Ammon's horn (tissue), 1 donor: ENCODE measurements at places on chromosomes 6 and 20.

- DNase-seq = no peak
These were observed 189.6 kb downstream of the MAFB start for GRCh38 chr20:40499391-40499790.

DNA sequence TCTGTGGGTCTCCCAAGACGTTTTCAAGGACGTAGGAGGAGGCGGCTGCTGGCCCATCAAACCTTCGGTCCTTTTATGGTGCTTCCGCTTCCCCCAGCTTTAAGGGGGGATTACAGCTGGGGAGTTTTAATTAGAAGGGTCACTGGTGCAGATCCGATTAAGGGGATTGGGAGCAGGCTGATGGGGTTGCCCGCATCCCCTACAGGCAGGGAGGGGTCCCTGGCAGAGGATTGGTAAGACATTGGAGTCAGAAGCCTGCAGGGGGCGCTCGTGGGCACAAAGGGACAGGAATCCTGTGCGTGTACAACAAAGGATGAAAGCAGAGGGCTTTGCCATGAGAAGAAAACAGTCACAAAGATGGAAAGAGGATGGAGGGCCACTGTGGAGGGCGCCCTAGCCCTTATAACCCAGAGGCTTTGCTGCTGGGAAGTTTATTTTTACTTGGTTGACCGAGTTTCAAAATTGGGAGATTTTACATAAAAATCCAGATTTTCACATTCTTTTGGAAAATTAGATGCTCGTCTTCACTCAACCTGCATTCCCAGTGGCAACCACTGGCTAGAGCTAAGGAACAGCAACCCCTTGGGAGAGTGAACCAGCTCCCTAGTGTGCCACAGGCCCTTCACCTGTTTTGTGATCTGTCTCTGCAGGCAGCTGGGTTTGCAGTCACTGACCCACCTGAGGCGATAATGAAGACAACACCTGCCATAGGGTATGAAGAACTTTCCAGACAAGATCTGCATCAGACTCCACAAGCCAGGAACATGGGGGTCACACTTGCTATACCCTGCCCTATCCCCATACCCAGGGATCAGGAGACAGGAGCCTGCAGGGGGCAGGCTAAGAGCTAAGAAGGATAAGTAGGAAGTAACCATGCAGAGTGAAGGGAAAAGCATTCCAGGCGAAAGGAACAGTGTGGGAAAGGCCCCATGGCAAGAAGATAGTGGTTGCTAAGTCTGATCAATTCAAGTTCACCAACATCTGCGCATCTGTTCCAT is 97.7 kb downstream of the KCNB1 start:
- DNase-seq = peak; percentile 60

DNA sequence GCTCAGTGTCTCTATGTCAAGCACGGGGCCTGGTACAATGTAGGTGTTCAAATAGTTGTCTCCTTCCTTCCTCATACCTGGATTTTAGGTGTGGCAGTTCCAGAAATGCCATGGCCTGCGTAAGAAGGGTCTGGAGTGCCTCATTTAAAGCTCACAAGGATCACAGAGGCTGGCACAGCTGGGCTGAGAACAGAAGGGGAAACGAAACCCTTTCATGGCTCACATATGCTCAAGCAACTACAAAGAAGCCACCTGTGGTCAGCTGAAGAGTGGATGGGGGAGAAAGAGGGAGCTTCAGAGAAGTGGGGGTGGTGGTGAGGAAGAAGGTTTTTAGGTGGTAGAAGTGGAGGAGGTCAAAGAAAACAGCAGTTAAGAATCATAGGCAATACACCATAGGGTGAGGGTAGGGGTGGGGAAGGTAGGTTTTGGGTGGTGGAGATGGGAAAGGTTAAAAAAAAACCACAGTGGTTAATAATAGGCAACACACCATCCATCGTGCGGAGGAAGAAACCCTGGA is 17.0 kb upstream of the TOP1 start:
- DNase-seq = peak; percentile 48

- peak; percentile 68 for DNase-seq
These were observed at the start of gene BCAS4 for GRCh38 chr20:50794846-50795634. Gene BCAS4, plus strand, starts transcription at chr20:50795061. Its CDS starts 23 bp downstream, at chr20:50795084.

DNA sequence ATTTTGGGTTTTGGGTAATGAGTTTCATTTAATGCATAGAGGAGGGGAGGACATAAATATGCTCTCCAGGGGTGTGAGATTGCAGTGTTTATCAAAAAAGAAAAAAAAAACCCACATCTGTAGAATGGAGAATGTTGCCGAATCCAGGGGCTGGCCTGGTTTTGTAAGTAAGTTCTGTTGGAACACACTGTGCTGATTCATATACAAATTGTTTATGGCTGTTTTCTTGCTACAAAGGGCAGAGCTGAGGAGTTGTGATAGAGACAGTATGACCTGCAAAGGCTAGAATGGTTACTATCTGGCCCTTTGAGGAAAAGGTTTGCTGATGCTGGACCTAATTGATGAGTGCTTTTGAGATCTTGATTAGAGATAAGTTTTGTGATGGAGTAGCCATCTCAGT is 30.4 kb downstream of the SCAF8 start:
- DNase-seq = no peak

- no peak for DNase-seq
These were observed 67.9 kb downstream of the SULF2 start for GRCh38 chr20:47717421-47717820.

- peak; percentile 67 for DNase-seq
These were observed 184.2 kb upstream of the BMP2 start for GRCh38 chr20:6583134-6583738.

DNA sequence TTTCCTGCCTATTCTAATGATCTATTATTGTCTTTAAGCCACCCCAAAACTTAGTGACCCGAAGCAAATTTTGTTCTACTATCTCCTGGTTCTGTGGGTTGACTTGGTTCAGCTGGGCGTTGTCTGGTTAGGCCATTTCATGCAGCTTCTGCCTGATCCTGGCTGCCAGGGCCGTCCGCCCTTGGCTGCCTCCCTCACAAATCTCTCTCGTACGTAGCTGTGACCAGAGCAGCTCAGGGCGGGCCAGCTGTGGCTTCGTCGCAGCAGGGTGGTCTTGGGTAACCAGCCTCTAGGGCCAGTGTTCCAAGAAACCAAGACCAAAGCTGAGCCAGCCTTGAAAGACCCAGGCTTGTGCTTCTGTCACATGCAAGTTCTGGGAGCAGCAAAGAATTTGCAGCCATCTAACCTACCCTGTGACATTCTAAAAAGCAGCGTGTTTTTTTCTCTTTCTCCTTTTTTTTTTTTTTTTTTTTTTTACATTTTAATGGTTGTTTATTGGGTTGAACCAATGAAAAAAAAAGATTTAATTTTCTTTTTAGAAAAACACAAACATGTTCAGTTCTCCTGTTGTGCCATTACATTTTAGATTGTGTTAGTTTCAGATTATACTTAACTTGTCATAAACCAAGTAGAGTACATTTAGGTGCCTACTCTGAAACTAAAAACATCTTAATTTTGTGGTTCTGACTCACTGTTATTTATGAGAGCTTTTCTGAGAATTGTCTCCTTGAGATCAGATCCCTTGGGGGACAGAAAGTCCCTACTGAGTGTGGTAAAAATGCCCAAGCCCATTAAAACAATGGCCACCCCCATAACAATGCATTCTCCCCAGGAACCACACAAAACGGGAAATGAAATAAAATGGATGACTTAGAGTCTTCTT is 83.9 kb downstream of the ZDHHC14 start:
- DNase-seq = no peak

DNA sequence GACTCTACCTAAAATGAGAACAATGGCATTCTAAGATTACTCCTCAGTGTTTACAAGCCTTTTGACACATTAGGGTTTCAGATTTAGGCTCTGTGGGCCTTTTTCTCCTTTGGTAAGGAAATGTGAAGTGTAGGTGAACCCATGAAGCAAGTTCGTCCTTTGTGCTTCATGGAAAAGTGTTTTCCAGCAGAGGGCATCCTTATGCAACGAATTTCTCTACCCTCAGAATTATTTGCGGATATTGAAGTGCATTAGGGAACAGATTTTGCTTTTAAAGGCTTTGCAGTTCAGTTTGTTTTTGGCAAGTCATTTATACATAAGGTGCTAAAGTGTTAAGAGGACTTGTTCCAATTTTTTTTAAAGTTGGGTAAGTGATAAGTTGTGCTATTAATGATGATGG is 55.7 kb upstream of the FERMT1 start:
- peak; percentile 60 for DNase-seq

DNA sequence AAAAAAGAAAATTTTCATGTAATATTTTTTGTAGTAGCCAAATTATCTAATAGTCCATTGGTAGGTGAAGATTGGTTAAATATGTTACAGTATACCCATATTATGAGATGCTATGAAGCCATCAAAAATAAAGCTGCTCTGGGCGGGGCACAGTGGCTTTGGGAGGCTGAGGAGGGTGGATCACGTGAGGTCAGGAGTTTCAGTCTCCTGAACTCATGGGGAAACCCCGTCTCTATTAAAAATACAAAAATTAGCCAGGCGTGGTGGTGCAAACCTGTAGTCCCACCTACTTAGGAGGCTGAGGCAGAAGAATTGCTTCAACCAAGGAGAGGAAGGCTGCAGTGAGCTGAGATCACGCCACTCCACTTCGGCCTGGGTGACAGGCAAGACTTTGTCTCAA is 360.5 kb downstream of the KIF16B start:
- no peak for DNase-seq

DNA sequence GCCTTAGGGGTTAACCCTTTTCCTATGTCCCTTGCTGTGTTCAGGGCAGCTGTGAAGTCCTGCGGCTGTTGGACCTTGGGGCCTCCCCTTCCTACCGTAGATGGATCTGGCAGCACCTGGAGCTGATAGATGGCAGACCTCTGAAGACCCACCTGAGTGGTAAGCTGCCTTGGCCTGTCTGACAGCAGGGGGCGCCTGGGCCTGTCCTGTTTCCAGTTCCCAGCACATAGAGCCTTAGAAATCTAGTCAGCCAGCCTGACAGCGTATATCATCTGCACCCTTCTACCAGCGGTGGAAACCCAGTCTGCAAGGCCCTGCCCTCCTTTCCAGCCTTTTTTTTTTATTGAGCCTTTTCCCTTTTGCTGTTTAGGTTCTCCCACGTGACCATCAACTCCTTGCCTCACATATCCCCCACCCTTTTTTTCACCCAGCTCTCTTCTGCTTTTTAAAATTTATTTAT is 26.6 kb downstream of the CNBD2 start:
- DNase-seq = peak; percentile 89

GRCh38 chr20:57662456-57663240 is 42.4 kb upstream of the ZBP1 start:
- DNase-seq = no peak

GRCh38 chr20:9236458-9236857 is 167.6 kb downstream of the PLCB4 start:
- no peak for DNase-seq

GRCh38 chr6:30450909-30451841 is 38.1 kb upstream of the HLA-E start:
- peak; percentile 75 for DNase-seq

DNA sequence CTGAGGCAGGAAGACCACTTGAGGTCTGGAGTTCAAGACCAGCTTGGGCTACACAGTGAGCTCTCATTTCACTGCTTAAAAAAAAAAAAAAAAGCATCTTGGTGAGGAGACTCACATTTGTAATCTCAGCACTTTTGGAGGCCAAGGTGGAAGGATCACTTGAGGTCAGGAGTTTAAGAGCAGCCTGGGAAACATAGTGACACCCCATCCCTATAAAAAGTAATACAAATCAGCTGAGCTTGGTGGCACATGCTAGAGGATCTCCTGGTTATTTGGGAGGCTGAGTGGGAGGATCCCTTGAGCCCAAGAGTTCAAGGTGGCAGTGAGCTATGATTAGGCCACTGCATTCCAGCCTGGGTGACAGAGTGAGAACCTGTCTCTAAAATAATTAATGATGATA is 29.4 kb upstream of the SYNCRIP start:
- DNase-seq = no peak

GRCh38 chr6:166928644-166929541 is 27.5 kb downstream of the RNASET2 start:
- no peak for DNase-seq

DNA sequence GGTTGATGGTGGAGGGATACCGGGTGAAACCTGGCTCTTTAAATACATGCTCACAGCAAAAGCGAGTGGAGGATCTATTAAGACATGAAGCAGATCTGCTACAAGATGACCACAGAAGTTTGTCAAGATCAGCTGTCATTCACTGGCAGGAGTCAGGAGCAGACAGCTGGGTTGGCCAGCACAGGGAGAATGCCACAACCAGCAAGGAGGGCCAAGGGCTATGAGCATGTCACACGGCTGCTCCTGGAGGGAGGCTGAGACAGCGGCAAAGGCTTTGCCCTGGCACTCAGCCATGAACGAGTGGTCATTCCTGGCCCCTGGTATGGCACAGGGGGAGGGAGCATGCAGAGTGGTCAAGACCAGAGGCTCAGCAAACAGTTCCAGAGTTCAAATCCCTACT is 77.6 kb downstream of the POPDC3 start:
- no peak for DNase-seq

DNA sequence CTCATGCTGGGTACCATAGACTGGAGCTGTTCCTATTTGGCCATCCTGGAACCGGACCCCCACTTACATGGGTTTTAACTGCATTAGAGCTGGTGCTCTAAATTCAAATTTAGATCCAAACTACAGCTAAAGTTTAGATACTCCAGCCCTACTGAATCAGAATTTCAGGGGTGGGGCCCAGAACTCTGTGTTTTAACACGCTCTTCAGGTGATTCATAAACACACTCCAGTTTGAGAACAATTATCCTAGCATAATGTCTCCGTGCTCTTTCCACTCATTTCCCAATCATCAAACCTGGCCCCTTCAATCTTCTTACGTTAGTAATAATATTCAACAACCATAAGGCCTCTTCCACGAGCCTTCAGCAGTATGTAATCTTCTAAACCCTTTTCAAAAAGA is 15.3 kb downstream of the TRPC4AP start:
- DNase-seq = no peak

DNA sequence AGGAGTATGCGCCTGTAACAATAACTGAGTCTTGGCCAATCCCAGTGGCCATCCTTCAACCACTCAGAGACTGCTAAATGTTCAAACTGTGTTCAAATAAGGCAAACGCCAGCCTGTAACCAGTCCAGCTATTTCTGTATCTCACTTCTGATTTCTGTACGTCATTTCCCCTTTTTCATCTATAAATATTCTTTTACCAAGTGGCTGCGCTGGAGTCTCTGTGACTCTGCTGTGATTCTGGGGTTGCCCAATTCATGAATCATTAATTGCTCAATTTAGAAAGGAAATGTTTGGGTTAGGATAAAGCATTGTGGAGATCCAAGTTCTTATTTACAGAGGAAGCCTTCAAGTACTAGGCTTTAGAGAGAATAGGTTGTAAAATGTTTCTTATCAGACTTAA is 89.8 kb upstream of the UST start:
- peak; percentile 35 for DNase-seq

GRCh38 chr6:48553467-48554189 is 442.6 kb upstream of the PTCHD4 start:
- no peak for DNase-seq

DNA sequence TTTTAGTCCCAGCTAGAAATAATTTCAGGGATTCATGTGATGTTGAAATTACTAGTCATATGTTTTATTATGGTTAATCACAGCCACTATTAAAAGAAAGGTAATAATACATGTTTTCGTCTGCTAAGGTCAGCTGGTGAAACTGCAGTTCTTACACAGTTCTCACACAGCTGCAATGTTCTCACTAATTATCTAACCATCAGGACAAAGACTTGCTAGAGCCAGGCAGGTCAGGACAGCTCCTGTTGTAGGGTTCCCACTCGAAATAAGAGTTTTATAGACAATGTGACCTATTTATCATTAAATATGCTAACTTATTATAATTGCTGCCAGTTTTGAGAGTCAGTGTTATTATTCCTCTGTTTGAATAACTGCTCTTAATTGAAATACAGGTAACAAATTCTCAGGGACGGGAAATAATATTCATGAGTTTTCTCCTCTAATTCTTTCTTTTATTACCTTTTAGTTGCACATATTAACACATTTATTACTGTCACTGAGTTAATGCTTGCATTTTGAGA is 97.9 kb downstream of the GJA1 start:
- no peak for DNase-seq

GRCh38 chr6:74871757-74872156 is 334.1 kb downstream of the COL12A1 start:
- DNase-seq = no peak
